ENCODE measurements at places on chromosomes 5 and 9.

DNA sequence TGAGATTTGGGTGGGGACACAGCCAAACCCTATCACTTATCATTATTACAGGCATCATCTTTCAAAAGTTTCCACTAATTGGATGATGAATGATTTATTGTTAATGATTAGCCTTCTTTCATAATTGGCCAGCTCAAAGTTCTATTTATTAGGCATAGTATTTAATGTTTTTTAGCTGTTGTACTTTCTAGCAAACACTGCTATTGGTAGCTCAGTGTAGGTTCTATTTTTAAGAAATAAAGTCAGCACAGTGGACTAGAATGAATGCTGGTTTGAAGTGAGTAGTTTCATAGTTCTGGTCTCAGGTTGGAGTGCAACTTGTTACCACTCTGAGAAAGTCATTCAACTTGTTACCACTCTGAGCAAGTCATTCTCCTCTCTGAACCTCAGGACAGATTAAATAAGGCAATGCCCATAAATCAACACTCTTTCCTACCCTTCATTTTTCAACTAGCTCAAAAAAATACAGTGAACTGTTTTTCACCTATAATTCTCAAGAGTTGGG is 46.9 kb downstream of the JAKMIP2 start:
- no peak for DNase-seq

- no peak for DNase-seq
These were observed 382.8 kb upstream of the ZNF608 start for GRCh38 chr5:125129151-125129806.

- no peak for DNase-seq
These were observed 389.4 kb downstream of the CDH9 start for GRCh38 chr5:26649000-26649399.

GRCh38 chr5:43008363-43009153 is 31.6 kb downstream of the ANXA2R start:
- peak; percentile 90 for DNase-seq

DNA sequence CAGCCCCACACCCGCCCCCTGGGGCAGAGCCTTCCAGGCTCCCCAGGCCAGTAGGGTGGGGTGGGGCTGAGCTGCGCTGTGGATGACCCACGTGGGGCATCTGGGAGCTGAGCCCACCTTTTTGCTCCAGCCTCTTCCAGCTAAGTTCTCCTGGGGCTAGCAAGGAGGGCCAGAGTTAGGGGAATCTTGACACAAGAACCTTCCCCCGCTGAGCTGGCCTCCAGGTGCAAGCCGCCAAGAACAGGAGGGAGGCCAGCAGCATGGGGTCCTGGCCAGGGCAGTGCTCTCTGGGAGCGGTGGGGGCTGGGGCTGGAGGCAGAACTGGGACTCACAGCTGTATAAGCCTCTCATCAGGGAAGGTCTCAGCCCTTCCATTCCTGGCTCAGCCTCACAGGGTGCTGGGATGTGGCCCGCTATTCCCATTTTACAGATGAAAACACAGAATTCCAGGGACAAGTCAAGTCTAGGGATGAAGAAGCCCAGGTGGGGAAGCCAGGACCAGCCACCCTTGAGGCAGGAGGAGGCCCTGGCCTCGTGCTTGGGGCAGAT is 21.5 kb downstream of the SARDH start:
- DNase-seq = no peak

DNA sequence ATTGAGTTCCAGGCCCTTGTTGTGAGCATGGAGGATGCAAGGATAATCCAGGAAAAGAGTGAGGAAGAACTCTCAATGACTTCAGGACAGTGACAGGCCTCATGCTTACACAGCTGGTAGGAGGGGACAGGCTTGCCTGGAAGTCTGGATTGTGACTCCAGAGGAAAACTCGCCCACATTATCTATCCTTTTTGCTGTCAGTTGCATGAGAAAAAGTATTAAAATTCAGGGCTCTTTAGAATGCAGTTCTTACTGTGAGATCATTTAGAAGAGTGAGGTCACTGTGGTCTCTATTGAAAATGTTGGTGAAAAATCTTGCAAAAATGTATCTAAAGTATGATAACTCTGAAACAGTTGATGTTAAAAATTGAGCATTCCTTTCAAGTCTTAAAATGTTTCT is 30.5 kb downstream of the NTRK2 start:
- DNase-seq = no peak

- DNase-seq = no peak
These were observed 28.2 kb upstream of the PPP2R2B start for GRCh38 chr5:146906803-146907202.

DNA sequence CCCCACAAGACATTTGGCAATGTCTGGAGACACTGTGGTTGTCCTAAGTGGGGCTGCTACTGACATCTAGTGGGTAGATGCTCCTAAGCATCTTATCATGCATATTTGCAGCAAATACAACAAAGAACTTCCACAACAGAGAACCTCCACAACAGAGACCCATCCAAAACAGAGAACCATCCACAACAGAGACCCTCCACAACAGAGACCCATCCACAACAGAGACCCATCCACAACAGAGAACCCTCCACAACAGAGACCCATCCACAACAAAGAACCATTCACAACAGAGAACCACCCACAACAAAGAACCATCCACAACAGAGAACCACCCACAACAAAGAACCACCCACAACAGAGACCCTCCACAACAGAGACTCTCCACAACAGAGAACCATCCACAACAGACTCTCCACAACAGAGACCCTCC is 32.8 kb downstream of the ARPC5L start:
- no peak for DNase-seq

DNA sequence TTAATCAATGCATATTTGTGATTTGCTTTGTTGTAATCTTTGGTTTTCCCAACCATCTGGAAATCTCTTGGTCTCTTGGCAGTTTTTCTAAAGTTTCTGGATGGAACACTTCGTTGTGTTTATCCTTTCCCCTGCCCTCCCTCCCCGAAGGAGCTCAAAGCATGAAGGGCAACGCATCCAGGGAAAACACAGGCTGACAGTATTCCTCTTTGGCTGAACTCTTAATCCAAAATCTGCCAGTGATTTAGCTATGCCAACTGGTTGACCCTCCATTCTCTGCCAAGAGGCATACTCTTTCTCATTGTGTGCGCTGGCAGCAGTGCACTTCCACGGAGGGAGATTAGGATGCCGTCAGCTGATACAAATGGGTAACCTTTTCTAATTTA is 20.5 kb downstream of the ZBTB34 start:
- no peak for DNase-seq

GRCh38 chr5:98454904-98455303 is 318.6 kb upstream of the RGMB start:
- no peak for DNase-seq

DNA sequence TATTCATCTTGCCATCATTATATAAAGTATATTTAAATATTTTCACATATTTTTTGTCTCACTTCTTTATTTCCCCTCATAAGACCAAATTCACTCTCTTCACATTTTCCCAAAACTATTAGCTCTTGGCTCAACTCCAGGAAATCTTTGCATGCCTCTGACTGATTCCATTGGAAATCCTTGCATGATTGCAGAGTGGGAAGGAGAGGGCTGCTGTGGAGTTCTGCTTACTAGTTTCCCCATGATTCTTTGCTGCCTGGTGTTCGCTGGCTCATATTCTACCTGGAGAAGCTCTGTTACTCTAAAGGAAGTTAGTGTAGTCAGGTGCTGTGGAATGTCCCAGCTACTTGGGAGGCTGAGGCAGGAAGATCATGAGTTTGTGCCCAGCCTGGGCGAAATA is 41.9 kb downstream of the LIX1 start:
- DNase-seq = no peak

DNA sequence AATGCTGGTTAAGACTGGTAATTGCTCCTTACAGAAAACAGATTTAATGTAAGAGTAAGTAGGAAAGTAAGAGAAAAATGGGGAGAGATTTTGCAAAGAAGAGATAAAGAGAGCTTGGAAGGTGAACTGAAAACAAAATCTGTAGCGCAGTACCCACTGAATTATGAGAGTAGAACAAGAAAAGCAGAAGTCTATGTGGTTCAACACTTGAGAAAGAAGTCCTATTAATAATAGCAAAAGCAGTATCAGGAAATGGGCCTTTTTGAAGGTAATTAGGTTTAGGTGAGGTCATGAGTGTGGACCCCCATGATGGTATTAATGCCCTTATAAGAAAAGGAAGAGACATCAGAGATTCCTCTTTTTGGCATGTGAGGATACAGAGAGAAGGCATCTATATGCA is 460.6 kb downstream of the CETN3 start:
- no peak for DNase-seq

DNA sequence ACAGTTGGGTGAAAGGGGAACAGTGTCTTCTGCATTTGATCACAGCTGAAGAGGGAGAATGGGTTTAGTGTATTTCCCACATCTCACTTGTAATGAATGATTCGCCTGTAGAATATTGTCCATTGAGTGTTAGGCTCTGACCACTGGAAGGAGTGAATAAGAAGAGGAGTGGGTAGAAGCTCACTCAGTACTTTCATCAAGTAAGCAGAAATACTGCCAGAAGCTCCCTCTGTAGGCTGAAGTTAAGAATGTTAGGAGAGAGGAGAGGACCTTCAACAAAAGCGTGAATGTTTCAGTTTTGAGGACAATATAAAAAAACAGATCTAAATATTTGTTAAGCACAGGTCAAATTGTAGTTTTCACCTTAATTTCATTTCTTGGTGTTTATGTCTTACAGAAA is 27.5 kb downstream of the FSD1L start:
- DNase-seq = no peak

GRCh38 chr9:79220666-79221065 is 351.1 kb upstream of the TLE4 start:
- no peak for DNase-seq

DNA sequence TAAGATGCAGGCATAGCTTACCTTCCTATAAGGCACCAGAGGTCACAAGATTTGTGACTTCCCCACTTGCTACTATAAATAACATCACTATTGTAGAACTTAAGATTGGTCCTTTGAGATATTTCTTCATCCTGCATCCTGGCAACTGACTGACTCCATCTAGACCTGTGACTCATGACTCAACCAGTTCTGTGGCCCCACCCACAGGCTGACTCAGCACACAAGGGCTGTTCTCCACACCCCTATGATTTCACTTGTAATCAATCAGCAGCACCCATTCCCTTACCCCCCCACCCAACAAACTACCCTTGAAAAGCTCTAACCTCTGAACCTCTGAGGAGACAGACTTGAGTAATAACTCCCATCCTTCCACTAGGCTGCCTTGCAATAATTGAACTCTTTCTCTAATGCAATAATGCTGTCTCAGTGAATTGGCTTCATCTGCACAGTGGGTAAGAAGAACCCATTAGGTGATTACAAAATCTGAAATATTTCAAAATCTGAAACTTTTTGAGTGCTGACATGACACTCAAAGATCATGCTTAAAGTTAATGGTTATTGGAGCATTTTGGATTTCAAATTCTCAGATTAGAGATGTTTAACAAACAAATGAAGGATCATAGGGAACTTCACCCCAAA is 296.7 kb downstream of the ARL15 start:
- DNase-seq = no peak

DNA sequence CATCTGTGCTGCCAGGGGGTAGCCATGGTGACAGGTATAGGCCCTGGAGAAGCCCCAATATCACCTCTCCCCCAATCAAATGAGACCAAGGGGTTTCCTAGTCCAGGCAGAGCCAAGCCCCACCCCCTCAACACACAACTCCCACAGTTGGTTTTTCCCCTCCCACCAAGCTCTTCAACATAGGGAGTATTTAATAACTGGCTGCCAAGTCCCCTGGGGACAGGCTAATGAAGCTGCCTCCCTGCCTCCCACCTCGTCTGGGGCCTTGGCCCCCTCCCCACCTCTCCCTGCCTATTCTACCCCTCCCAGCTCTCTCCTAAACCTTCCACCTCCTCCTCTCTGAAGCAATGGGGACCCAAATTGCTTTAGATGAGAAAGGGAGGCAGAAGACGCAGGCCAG is 23.4 kb downstream of the CPLX2 start:
- DNase-seq = no peak

DNA sequence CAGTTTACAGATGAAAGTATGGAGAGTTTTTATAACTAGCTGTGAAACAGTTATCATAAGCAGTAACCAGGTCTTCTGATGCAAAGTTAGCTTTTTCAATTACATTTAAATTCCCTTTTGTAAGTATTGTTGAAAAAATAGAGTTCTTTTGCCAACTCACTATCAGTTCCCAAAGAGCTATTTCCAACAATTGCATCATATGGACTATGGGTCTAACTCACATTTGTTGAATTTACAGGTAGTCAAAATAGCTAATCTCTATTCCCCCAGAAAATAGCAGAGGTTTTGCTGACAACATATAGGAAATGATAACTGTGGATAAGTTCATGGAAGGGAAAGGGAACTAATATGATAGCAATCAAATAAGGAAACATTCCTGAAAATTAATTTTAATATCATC is 1.4 kb downstream of the SPINK1 start:
- DNase-seq = no peak

GRCh38 chr9:136970361-136970760 is 6.9 kb upstream of the PTGDS start:
- no peak for DNase-seq

DNA sequence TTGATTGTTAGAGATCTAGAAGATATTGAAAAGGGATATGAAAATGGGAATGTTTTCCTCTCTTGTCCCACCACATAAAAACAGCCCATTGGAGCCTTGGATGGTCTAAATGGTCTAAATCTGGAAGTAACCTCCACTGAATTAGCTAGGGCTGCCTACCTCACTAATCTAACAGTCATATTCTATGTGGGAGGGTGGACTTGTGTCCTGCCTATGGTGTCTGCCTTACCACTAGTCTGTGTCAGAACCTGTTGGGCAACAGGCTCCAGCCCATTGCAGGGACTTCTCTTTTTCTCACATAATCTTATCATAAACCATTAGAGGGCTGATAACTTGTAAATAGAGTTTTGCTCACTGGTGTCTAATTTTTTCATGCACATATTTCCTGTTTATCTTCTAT is 548.8 kb upstream of the CDH18 start:
- DNase-seq = no peak

Measured in activated naive CD4-positive, alpha-beta T cell treated with anti-CD3 and anti-CD28 coated beads, Interleukin-2, amount 50 U/mL, for 72 hours (primary cell).